ENCODE measurements at places on chromosomes 7 and 10.

DNA sequence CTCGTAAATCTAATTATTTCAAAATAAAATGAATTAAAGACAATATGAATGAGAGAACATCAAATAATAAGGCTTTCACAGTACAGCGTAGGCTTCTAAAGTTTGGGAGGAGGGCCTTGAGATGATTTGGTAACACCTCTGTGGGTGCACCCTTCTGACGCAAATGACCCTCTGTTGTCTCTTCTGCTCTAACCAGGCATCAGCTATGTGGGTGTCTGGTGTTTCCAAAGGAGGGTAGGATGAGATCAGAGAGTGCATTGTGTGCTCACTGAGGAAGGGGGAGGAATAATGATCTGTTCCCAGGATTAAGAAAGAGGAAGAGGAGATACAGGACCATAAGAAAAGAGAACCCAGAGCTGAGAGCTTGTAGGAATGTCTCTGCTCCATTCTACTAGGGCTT lies 420.4 kb downstream of the SDK1 start:
- no peak for DNase-seq

GRCh38 chr10:1654247-1654646 lies 83.1 kb downstream of the ADARB2 start:
- no peak for DNase-seq

- DNase-seq, result peak; percentile 78
These were observed 43.5 kb downstream of the YKT6 start for GRCh38 chr7:44244282-44244681.

GRCh38 chr7:157757211-157757610 lies 420.4 kb downstream of the DNAJB6 start:
- DNase-seq, result no peak

- DNase-seq, result no peak
These were observed 232.3 kb upstream of the NPY start for GRCh38 chr7:24051651-24052050.

GRCh38 chr7:45682836-45683555 lies 108.8 kb downstream of the ADCY1 start:
- peak; percentile 40 for DNase-seq

GRCh38 chr7:108129018-108129965 lies 869 bp downstream of the LAMB4 start:
- DNase-seq, result no peak

DNA sequence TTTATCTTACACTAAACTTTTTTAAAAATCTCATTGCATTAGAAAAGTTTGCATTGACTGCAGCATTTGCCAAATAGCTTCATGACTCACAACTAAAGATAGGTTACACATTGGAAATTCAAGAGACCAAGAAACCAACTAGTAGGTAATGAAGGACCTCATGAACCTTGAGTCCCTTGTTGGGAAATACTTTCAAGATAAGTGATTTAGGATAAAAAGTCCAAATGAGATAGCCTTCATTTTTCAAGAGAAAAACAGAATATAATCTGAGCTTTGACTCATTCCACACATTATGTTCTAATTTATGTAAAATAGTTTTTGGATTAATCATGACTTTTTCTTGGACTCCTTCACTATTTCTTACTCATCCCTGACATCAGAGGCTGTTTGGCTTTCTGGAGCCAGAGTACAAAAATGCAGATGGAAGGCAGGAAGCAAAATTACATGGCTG lies 13.1 kb upstream of the LIPF start:
- no peak for DNase-seq

DNA sequence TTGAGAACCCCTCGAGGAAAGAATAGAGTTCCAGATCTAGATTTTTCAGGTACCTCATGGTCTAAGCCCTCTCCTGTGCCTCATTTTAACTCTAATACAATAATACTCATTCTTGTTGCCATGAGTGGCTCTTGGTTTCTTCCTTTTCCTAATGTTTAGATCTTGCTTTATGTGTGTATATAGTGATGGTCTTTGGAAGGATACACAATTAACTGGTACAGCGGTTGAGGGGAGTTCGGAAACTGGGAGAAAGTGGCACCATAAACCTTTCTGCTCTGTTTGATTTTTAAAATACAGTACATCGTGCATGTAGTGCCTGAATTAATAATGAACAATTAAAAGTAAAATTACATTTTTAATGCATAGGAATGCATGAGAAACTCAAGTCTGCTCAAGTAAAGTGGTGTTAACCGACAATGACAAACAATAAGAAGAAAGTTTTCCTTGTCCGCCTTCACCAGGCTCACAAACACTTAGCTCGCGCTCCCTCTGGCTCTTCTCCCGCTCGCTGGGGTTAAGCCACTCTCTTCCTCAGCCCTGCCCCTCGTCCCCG lies 386 bp upstream of the EIF4EBP2 start:
- no peak for DNase-seq

DNA sequence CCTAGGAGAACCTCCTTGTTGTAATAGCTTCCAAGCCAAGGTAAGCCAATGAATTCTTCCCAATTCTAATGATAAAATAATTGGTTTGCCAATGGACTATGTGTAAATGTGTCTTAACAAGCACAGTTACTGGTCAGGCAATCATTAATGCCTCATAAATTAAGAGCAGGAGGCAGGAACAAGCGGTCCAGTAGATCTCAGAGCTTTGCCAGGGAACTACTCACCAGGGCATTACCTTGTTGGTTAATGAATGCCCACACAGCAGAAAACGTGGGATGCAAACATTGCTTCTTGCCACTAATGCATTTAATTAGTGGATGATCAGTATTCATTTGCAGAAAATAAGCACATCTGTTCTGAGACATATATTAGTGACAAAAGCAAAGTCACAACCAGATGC lies 26.7 kb upstream of the ZNF800 start:
- DNase-seq, result no peak

- DNase-seq, result no peak
These were observed 433.2 kb upstream of the MGMT start for GRCh38 chr10:129033790-129034272.

GRCh38 chr10:130443066-130443465 lies 306.9 kb downstream of the GLRX3 start:
- no peak for DNase-seq

GRCh38 chr7:52944921-52945320 lies 90.5 kb upstream of the POM121L12 start:
- no peak for DNase-seq

All from activated CD4-positive, alpha-beta T cell treated with anti-CD3 and anti-CD28 coated beads, Interleukin-2, amount 10 ng/mL, durations not matched to agents 24 days and 14 days (primary cell).